Hippocampal formation (tissue), 2 donors: ENCODE measurements at places on chromosomes 5 and 9.

- no peak for DNase-seq
Observed at GRCh38 chr5:96922499-96923244, 13.2 kb upstream of the LNPEP start.

DNA sequence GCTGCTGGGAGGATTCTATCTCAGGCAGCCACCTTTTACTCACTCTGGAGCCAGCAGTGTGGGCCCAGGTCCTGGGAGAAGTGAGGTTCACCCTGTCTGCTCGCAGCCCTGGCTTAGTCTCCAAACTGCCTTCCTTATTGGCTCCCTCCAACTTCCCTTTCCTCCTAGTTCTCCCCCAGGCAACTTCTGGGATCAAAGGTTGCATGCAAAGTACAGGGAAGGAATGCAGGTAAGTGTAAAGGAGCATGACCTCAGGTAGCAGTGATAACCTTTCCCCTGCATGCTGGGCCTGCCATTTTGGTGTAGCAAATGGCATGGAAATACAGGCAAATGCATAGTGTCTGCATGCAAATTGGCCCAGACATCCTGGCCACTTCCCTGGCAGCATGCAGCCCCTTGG lies 53.8 kb upstream of the ARAP3 start:
- no peak for DNase-seq

- no peak for DNase-seq
Observed at GRCh38 chr5:135213466-135214239, 179.6 kb upstream of the PITX1 start.

DNA sequence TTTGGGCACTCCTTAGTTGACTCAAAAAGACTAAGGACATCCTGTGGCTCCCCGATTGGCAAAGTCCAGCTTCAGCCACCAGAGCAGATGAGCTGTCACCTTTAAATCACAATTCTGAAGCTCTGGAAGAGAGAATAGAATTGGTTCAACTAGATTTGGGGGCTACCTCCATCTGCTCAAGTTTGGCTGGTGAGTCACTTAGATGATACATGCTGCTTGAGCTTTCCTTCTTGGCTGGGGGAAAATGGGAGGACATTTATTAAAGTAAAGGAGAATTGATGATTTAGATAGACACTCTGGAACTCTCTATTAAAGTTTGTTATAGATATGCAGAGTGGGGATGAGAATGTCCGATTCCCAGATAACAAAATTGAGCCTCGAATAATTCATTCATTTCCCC lies 30.0 kb upstream of the GRIA1 start:
- DNase-seq = no peak

- no peak for DNase-seq
Observed at GRCh38 chr5:96885518-96886338, 9.4 kb downstream of the ERAP2 start.

- no peak for DNase-seq
Observed at GRCh38 chr5:136066661-136067271, 38.0 kb downstream of the TGFBI start.

DNA sequence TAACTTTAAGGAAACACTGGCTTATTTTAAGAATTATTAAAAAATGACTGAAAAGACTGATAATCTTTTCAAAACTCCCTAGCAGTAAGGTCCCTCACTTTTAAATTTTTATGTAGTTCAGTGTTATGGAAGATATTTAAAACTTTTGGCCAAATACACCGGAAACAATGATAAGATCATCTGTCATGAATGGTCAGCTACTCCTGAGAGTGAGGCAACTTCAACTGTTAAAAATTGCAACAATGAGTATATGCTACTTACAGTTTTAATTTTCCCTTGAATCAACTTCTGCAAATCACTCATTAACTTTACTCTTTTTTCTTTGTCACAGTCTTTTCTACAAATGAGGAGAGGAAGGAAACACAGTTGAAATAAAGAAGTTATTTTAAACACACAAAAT lies 10.8 kb downstream of the PUM3 start:
- no peak for DNase-seq

DNA sequence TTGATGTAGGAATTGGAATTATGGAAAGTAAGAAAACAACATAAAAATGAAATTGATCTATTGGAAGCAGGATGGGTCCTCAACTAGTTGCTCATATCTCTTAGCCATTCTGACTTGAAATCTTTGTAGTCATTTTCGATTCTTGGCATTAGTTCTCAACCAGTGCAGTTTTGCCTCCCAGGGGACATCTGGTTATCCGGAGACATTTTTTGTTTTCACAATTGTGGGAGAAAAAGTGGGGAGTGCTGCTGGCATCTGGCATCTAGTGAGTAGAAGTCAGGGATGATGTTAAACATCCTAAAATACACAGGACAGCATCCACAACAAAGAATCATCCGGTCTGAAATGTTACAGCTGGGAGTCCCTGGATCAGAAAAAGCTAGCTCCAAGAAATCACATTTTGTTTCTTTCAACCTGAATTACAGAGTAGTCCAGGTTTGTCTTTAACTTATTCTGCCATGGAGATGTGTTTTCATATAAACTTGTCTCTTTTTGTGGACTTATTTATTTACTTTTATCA lies 74.9 kb downstream of the FBXL7 start:
- no peak for DNase-seq

- no peak for DNase-seq
Observed at GRCh38 chr5:142293486-142293885, 31.3 kb downstream of the SPRY4 start.

GRCh38 chr5:926417-927171 lies 33.9 kb downstream of the TRIP13 start:
- DNase-seq = no peak

GRCh38 chr5:126809916-126810315 lies 33.0 kb downstream of the LMNB1 start:
- no peak for DNase-seq

- no peak for DNase-seq
Observed at GRCh38 chr5:11248966-11249365, 487.9 kb upstream of the DAP start.

DNA sequence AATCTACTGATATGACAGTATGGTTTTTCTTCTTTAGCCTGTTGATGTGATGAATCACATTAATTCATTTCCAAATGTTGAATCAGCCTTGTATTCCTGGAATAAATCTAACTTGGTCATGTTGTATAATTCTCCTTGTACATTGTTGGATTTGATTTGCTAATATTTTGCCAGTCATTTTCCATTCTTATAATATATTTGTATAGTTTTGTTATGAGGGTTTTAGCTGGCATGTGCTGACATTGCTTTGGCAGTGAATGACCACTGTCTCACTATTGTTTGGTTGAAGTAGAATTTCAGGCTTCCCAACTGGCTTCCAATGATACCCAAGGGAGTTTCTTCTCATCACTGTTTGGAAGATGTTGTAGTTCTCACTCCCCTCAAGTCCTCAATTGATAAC lies 983.0 kb upstream of the PTPRD start:
- no peak for DNase-seq
